ENCODE measurements at places on chromosomes 12 and 14.

DNA sequence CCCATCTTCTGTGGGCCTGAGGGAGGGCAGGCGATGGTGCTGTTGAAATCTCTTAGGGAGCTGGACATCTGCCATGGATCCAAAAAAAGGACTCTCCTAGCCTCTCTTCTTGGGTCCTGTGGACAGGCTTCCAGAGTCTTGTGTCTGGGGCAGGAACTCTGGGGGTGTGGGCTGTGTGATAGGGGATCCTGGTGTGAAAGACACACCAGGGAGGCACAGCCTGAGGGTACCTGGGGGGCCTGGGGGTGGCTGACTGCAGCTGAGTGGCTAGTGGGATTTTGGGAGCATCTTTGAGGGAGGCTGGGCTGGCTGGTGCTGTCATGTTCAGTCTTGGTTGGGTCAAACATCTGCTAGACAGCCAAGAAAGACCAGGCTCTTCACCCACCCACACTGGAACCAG is 1.8 kb upstream of the KRT83 start:
- no peak for DNase-seq

GRCh38 chr12:116166306-116166705 is 111.2 kb downstream of the MED13L start:
- DNase-seq: no peak

DNA sequence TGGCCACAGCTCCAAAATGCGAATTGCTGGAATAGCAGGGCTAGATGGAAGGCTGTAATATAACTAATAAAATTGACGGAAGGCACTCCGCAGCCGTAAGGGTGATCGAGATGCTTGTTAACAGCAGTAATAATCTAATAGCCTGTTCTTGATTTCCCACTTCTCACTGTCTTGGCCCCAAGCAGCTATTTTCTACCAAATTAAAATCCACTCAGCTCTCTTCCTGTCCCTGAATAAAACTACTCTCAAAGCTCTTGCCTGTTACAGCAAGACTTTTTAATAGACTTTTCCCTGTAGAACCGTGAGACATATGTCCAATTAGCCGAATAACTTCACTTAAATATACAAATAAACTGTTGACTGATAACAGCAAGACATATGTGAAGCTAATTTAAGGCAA is 38.0 kb downstream of the ADCK1 start:
- DNase-seq: no peak

GRCh38 chr14:35699791-35700444 is 109.2 kb downstream of the RALGAPA1 start:
- no peak for DNase-seq

DNA sequence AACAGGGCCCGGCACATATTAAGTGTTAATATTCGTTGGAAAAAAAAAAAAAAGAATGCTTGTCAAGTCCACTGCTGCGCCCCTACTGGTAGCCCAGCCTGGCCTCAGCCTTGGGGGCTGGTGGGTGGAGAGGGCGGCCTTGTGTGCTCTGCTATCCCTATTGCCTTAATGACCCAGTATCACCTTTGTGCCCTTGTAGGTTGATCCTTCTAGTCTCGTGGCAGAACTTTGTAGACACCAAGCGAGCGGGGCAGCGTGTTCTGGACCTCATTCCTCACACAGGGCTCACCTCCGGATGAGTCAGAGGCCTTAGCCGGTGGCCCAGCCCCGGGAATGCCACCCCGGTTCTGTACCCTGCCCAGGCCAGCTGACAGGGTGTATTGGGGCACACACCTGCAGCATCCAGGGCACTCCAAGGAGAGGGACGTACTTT is 1.8 kb upstream of the RCOR1 start:
- DNase-seq: no peak

DNA sequence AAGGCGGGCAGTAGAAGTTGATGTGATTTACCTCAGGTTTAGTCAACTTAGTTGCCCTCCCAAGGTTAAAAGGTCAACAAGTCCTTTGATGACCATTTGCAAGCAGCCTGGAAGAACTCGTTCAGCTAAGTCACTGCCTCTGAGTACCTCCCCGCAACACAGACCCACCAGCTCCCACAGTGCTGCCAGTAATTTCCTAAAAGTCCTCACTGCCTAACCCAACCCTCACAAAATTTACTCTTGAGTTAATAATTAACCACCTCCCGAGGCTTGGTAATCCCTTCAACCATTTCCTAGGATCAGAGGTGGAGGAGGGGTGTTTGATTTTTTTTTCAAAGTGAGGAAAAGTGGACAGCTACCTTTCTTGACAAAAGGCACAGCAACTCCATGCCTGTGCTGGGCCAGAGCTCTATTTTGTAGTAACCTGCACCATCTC is 55.8 kb downstream of the MAP3K9 start:
- DNase-seq: no peak

GRCh38 chr12:43162138-43162537 is 389.9 kb downstream of the ADAMTS20 start:
- DNase-seq: no peak

DNA sequence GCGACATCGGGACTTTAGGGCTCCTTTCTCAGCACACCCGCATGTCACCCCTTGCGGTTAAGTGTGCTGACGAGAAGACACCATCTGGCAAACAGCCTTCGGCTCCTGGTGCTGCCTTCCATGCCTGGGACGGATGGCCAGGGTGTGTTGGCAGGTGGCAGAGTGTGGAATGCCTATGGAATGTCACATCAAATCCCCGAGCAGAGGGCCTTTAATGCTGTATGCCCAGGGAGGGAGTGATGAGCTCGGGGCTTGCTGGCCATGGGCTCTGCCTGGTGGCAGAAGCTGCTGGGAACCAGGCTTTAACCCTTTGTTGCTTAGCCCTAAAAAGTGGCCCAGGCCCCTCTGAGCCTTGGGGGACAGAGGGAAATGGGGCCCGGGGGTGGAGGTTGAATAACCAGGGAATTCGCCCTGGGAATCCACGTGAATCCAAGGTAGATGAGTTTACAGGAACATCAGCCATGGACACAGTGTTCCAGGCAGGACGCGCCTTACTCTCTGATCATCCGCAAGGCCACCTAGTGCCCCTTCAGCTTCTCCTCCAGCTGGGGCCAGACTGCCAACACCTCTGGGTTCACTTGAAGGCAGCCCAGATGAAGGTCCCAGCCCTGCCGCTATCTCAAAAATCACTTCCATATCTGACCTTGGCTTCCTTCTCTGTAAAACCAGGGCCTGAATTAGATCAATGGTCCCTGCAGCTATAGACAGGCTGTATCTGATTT is 17.4 kb downstream of the FAM181A start:
- no peak for DNase-seq

DNA sequence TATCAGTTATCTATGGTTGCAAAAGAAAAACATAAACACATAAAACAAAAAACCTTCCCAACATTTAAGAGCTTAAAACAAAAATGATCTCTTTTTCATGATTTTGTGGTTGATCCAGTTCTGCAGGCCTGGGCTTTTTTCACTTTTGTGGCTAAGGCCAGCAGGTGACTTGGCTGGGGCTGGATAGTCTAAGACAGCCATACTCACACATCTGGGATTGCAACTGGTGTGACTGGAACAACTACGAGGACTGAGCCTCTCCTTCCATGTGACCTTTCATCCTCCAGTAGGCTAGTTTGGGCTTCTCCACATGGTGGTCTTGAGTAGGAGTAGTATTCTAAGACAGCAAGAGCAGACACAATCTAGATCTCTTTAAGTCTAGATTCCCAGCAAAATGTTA is 7.2 kb upstream of the PKP2 start:
- DNase-seq: no peak

- no peak for DNase-seq
Observed at GRCh38 chr12:53575502-53576249, 50.5 kb downstream of the ATF7 start.

DNA sequence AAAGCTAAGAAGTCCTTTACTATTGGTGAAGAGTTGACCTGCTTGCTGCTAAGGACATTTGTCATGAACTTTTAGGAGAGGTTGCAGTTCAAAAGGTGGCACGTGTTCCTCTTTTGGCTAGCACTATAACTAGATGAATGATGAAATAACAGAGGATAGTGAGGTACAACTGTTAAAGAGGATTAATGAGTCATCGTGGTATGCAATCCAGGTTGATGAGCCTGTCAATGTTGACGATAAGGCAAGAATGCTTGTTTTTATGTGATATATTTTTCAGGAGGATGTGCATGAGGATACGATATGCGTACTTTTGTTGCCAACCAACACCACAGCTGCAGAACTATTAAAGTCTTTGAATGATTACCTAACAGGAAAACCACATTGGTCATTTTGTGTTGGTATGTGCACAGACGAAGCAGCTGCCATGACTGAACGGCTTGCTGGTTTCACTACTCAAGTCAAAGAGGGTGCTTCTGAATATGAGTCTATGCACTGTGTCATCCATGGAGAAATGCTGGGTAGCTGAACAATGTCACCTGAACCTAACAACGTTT is 10.6 kb downstream of the CEP128 start:
- DNase-seq: peak; percentile 82

DNA sequence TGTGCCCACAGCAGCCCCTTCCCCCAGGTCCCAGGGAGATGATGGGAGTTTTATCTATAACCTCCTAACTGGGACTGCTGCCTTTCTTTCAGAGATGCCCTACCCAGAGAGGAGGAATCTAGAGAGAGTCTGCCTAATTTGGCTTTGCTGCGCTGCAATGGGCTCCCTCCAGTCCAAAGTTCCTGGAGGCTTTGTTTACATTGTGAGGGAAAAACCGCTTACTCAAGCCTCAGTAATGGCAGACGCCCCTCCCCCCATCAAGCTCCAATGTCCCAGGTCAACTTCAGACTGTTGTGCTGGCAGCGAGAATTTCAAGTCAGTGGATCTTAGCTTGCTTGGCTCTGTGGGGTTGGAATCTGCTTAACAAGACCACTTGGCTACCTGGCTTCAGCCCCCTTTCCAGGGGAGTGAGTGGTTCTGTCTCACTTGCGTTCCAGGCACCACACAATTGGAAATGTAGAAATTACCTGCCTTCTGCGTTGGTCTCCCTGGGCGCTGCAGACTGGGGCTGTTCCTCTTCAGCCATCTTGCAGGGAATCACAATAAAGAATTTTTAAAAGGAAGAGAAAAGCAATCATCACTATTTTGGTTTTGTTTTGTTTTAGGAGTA is 262.5 kb downstream of the FOXG1 start:
- no peak for DNase-seq

- no peak for DNase-seq
Observed at GRCh38 chr12:49370539-49370938, 3.3 kb downstream of the SPATS2 start.

- DNase-seq: no peak
Observed at GRCh38 chr14:68691031-68691791, 101.7 kb downstream of the ZFP36L1 start.

DNA sequence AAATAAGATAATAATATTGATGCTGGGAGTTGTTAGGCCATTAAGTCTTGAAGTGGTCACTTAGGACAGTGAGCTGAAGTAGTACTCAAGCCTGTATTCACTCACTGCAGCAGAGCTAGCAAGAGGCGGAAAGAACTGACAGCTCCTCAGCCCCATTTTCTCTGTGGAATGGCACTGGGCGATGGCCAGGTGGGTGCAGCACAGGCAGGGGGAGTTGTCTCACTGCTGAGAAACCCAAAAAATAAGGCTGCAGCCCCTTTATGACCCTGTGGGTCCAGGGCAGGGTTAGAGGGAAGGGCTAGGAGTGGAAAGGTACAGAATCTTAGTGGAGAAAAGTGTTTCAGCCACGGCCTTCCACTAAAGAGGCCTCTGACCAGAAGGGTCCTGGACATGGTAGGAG is 35.5 kb downstream of the PDZRN4 start:
- no peak for DNase-seq

- DNase-seq: no peak
Observed at GRCh38 chr12:68981516-68981915, 48.5 kb upstream of the CPM start.

DNA sequence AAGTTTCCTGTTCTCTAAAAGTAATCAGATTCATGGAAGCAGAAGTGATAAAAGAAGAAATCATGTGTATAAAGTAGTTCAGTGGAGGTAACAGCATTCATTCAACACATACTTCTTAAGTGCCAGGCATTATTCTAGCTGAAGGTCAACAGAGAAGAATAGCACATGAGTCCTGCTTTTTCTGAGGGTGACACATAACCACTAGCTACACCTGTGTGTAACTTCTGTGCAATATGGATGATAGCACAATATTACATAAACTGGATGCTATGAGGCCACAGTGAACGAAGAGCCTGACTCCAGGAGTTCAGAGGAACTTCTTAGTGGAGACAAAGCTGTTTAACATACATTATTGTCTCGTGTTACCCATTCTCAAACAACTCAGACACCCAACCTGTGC is 114.3 kb upstream of the PCED1B start:
- DNase-seq: no peak

DNA sequence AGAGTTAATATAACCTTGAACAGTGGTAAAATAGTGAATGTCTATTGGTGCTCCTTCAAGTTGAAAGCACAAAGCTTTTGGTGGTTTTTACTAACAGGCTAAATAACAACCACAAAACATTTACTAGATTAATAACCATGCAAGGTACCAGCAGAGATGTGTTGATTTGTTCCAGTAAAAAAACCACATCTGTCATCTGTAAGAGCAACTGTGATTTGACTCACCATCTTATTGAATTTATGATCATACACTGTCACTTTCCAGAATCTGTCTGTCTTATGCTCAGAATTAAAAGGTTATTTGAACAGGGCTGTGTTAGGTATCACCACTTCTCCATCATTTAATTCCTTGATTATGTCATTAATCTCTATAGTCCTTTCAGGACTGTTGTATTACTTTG is 107.0 kb upstream of the PTHLH start:
- DNase-seq: no peak

- DNase-seq: no peak
Observed at GRCh38 chr12:80791863-80792262, 75.2 kb downstream of the MYF5 start.

- no peak for DNase-seq
Observed at GRCh38 chr14:61996753-61997152, 234.5 kb downstream of the SNAPC1 start.

DNA sequence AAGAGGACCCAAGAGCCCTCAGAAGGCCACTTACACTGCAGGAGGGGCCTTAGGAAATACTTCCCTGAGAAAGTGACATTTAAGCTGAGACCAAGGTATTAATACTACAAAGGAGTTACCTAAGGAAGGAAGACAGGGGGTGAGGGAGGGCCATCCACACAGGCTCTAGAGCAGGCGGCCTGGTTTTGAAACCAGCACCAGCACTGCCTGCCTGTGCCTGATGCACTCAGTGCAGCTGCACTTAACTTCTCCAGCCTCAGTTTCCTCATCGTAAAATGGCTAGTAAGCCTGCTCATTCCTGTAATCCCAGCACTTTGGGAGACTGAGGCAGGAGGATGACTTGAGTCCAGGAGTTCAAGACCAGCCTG is 45.5 kb upstream of the PLEKHG6 start:
- no peak for DNase-seq
